ENCODE measurements at places on chromosomes 13 and 19.

- peak; percentile 18 for DNase-seq
Observed at GRCh38 chr19:37551129-37551993, 43.2 kb downstream of the ZNF571 start.

GRCh38 chr13:69178000-69178399, 929.6 kb upstream of the ATXN8OS start:
- no peak for DNase-seq

DNA sequence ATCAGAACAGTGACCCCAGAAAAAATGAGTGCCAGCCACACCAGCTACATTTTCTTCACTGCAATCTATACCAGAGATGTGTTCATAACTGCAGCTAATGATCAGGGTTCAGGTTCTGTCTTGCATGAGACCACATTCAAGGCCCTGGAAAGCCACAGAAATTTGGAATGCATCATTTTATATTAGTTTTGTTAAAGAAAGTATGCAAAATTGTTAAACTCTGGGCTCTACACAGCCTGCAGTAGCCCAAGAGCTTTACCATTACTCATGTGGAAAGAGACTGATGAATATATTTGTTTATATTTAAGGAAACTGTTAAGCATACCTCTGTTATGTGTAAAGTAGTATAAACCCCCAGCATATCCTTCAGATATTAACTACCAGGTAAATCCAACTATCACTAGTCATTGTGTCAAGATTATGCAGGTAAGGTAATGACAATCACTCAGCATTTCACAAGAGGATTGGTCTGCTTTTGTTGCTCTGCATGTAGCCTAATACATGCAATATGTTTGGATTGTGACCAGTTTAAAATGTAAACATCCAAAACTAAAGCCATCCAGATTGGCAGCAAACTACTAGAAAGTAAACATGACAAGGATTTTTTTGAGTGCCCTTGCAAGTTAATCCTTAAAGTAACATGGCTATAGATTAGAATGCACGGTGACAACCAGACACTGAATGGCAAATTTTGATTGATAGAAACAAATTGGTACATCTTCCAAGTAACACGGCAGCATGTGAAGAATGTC, 429.1 kb upstream of the ARGLU1 start:
- DNase-seq, result no peak

GRCh38 chr13:40352380-40352778, 314.1 kb downstream of the FOXO1 start:
- no peak for DNase-seq
